ENCODE measurements at places on chromosomes 6 and 20. TPM values are rescaled to one million over a fixed set of nuclear protein-coding genes. Genes with fewer than 3 reads are reported as not detected.

- no peak overlapping the region for H3K27ac ChIP-seq
- no peaks in the 10 kb centered on the region for H3K36me3 ChIP-seq
- no peak overlapping the region for H3K4me3 ChIP-seq
- no peak for DNase-seq
- H3K4me1 ChIP-seq = peaks cover 10% of the 10 kb centered on the region
These were observed 1.0 kb upstream of the RIPOR2 start for GRCh38 chr6:24936641-24937317.

DNA sequence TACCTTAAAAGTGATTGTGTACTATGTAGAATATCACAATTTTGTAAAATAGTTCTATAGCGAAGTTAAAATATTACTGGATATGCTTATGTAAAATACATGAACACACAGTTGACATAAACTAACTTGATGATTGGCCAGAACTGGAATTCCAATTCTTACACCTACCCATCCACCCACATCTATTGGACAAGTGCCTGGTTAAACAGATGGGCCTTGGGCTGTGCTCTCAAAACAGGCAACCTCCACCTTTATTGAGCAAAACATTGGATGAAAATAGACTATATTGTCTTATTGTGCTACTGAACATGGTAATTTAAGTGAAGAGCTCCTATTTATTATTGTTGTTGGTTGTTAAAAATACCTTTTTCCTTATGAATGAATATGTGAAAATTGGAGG, 154.0 kb upstream of the FLRT3 start:
- no peaks in the 10 kb centered on the region for H3K27me3 ChIP-seq
- H3K4me1 ChIP-seq = peaks cover 15% of the 10 kb centered on the region

DNA sequence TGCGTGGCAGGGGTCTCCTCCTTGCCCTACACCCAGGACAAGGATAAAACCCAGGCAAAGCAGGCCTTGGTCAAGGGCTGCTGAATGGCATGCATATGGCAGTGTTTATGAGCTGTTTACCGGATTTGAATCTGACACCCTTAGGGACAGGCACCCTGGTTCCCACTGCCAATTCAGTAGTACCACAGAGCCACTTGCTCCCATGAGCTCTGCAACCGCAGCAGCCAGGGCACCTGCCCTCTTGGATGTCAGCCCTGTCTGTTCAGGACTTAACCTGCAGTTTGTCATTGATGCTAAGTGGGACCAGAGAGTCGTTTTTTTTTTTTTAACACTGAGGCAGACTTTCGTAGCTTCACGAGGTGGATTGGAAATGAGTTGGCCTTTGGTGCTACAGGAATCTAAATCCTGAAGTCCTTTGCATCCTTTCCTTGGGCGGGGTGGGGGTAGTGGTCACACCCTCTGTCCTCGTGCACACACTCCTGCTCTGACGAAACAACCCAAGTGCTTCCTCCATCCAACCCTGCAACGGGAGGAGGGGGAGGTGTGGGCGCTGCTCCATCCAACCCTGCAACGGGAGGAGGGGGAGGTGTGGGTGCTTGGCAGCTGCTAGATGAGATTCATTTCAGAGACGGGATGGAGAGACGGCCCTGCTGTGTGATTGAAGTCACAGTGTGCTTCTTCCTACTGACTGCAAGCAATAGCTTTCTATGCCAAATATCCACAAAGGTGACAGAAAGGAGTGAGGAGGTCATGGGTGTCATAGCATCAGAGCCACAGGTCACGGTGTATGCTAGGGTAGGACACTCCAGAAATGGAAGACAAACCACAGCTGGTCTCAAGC, 166.5 kb downstream of the SMOC2 start:
- no peak overlapping the region for H3K4me3 ChIP-seq
- no peaks in the 10 kb centered on the region for H3K36me3 ChIP-seq
- no peak for DNase-seq

DNA sequence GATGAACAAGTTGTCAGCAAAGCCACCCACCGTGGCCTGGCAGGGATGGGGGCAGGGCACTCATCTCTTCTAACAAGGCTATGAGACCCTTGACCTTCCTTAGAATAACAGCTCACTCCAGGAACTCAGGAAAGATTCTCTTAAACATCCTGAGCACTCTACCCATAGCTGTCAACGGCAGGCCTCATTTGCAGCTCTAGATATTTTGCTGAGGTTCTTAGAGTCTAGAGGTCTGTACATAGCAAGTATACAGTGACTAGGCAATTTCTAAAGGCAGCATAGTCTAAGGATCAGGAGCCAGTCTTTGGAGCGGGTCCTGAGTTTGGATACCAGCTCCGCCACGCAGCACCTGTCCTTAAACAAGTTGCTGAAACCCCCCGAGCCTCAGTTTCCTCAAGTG, 11.7 kb downstream of the TRERF1 start:
- no peaks in the 10 kb centered on the region for H3K36me3 ChIP-seq
- H3K27me3 ChIP-seq = no peaks in the 10 kb centered on the region
- DNase-seq = no peak
- H3K4me3 ChIP-seq = no peak overlapping the region
- H3K27ac ChIP-seq = no peak overlapping the region

- H3K36me3 ChIP-seq = no peaks in the 10 kb centered on the region
- no peaks in the 10 kb centered on the region for H3K27me3 ChIP-seq
- H3K4me1 ChIP-seq = no peaks in the 10 kb centered on the region
These were observed 196.8 kb upstream of the NRSN1 start for GRCh38 chr6:23929201-23929600.

Gene FAM209B
- not detected for total RNA-seq

GRCh38 chr20:48722002-48722731, 105.6 kb downstream of the PREX1 start:
- peaks cover 24% of the 10 kb centered on the region for H3K4me1 ChIP-seq
- H3K36me3 ChIP-seq = peaks cover 11% of the 10 kb centered on the region
- DNase-seq = no peak
- H3K4me3 ChIP-seq = no peak overlapping the region

- no peaks in the 10 kb centered on the region for H3K27me3 ChIP-seq
- no peak for DNase-seq
- H3K4me1 ChIP-seq = no peaks in the 10 kb centered on the region
These were observed 32.2 kb downstream of the CD83 start for GRCh38 chr6:14149739-14150130.

Gene AVP
- not detected for total RNA-seq

Gene PLCB4
- 4.0 TPM for total RNA-seq

DNA sequence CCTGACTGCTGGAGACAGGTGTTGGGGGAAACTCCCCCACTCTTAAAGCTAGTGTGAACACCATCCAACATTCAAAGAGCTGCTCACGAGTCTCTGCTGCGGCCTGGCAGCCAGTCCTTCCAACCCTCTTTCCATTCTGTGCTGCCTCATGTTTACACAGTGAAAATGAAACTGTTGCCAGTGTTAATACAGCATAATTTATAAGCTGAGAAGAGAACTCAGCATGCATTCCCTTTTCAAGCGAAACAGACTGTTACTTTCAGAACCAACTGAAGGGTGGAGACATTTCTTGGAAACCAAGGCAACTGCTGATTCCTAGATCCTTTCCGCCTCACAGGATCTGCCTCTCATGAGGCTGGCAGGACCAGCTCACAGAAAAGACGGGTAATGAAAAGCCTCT, 533.8 kb upstream of the ID4 start:
- no peaks in the 10 kb centered on the region for H3K27me3 ChIP-seq
- H3K4me1 ChIP-seq = no peaks in the 10 kb centered on the region
- no peaks in the 10 kb centered on the region for H3K36me3 ChIP-seq
- H3K27ac ChIP-seq = no peak overlapping the region

Gene MAVS
- total RNA-seq = 21.5 TPM

DNA sequence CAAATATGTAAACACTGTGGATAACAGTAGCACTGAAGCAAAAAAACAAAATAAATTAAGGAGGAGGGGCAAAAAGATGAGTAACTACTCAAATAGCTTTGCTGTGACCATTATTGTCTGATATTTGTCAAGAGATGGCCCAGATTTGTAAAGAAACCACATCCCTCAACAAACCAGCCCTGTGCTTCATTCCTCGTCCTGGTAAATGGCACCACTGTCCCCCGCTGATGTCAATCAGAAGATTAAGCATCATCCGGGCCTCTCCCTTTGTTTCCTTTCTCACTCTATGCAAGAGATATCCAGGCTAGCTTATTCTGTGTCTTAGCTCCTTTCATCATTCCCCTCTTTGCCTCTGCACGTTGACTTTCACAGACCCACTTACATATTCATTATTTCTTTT, 259.0 kb downstream of the SYNE1 start:
- no peaks in the 10 kb centered on the region for H3K27me3 ChIP-seq
- H3K27ac ChIP-seq = peak overlapping the region; percentile 91
- H3K4me1 ChIP-seq = peaks cover 24% of the 10 kb centered on the region
- no peak overlapping the region for H3K4me3 ChIP-seq

- no peaks in the 10 kb centered on the region for H3K36me3 ChIP-seq
- no peak overlapping the region for H3K4me3 ChIP-seq
- H3K4me1 ChIP-seq = peaks cover 26% of the 10 kb centered on the region
- peak; percentile 45 for DNase-seq
- H3K27me3 ChIP-seq = no peaks in the 10 kb centered on the region
These were observed 307.2 kb upstream of the THEMIS start for GRCh38 chr6:128208078-128208477.

DNA sequence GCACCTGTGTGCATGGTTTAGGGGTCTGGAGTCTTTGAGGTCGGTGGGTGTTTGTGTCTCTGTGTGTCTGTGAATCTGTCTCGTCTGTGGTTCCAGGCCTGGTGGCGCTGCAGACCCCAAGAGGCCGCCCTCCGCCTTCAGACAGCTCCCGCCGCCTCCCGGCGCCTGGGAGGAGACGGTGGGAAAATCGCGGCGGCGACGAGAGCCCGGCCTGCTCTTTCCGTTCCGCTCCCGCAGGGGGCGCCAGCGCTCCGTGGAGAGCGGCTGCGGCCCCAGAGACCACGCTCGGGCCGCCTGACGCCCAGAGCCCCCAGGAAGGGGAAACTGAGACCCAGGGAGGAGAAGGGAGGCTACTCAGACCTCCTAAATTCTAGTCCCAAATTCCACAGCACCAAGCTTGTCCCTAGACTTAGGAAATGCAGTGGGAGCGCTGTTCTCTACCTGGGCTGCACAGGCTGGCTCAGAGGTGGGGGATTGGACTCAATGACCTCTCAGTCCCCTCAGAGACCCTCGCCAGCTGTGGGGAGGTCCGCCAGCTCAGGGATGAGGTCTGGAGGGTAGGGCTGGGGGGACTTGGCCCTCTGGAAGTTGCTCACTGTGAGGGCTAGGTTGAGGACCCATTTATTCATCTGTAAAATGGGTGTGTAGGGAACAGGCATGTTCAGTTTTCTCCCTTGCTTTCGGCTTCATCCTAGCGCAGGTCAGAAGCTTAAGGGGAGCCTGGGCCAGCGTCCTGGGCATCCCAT, 36.9 kb upstream of the BLCAP start:
- DNase-seq = peak; percentile 61
- H3K4me3 ChIP-seq = no peak overlapping the region
- no peak overlapping the region for H3K27ac ChIP-seq
- peaks cover 58% of the 10 kb centered on the region for H3K27me3 ChIP-seq
- H3K4me1 ChIP-seq = peaks cover 6% of the 10 kb centered on the region
- H3K36me3 ChIP-seq = no peaks in the 10 kb centered on the region

DNA sequence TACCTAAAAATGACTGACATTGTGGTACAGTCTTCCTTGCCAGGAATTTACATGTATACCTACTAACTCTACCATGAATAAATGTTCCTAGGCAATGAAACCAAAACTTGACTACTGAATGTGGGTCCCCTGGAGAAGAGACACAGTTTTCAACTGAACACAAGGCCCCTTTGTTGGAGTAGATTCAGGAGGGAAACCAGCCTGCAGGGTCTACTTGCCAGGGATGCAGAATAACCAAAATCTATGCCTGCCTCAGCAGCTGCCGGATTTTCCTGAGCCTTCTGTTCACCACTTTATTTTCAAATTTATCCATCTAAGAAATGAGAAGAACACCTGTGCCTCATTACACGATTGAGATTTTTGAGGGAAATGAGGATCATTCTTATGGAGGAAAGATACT, 211.9 kb downstream of the GRM1 start:
- no peaks in the 10 kb centered on the region for H3K36me3 ChIP-seq
- H3K4me1 ChIP-seq = no peaks in the 10 kb centered on the region

Gene DEF6
- 0.05 TPM for total RNA-seq

Gene ARFGEF3
- total RNA-seq = not detected

GRCh38 chr6:43488667-43489276, 11.4 kb downstream of the TJAP1 start:
- H3K36me3 ChIP-seq = peaks cover 4% of the 10 kb centered on the region
- no peaks in the 10 kb centered on the region for H3K27me3 ChIP-seq
- peaks cover 11% of the 10 kb centered on the region for H3K4me1 ChIP-seq
- H3K27ac ChIP-seq = no peak overlapping the region
- DNase-seq = no peak
- H3K4me3 ChIP-seq = no peak overlapping the region

Gene ZSCAN23
- total RNA-seq = 2.6 TPM

DNA sequence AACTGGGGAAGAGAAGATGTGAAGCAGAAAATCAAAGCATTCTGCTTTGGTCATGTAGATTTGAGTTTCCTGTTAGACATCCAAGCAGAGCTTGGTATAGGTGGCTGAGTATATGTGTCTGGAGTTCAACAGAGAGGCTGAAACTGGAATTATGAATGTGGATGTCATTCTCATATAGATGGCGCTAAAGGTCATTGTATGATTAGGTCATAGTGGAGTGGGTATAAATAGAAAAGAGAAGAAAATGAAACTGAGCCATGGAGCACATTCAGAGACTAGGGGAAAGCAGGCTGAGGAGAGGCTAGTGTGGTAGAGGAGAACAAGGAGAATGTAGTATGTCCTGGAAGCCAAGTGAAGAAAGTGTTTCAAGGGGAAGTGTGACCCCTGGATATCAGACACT, 295.6 kb upstream of the PLN start:
- no peak overlapping the region for H3K4me3 ChIP-seq
- H3K36me3 ChIP-seq = no peaks in the 10 kb centered on the region
- H3K27me3 ChIP-seq = no peaks in the 10 kb centered on the region
- DNase-seq = no peak
- no peak overlapping the region for H3K27ac ChIP-seq
- no peaks in the 10 kb centered on the region for H3K4me1 ChIP-seq

DNA sequence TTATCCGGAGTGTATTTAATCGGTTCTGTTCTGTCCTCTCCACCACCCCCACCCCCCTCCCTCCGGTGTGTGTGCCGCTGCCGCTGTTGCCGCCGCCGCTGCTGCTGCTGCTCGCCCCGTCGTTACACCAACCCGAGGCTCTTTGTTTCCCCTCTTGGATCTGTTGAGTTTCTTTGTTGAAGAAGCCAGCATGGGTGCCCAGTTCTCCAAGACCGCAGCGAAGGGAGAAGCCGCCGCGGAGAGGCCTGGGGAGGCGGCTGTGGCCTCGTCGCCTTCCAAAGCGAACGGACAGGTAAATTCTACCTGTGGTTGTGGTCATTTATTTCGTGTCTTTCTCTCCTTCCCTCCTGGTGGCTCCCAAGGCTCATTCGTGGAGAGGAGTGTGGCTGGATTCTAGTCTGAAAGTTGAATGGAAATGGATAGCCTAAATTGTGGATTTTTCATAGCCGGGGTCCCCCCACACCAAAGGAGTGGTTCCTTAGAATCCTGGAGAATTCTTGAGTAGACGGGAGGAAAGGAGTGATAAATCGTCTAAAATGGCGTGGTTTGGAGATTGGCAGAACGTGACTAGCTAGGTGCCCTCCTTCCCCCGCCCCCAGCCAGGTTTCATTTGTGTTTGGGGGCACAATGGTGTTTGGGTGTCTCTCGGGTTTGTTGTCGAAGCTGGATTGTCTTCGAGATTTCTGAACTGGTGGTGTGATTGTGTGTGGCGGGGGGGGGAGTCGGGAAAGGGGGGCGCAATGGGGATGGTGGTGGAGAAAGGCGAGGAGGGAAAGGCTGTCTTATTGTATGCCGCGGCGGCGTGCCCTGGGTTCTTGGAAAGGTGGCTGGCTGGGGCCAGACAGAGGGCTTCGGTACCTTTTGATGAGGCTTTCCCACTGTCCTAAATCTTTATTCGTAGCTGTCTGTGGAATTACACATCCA, 673 bp downstream of the MARCKS start:
- H3K27me3 ChIP-seq = no peaks in the 10 kb centered on the region
- H3K4me1 ChIP-seq = peaks cover 3% of the 10 kb centered on the region
- H3K27ac ChIP-seq = peak overlapping the region; percentile 84
- H3K4me3 ChIP-seq = peak overlapping the region; percentile 65
- H3K36me3 ChIP-seq = peaks cover 33% of the 10 kb centered on the region
- DNase-seq = peak; percentile 51
